Psoas muscle (tissue), 8 donors: ENCODE measurements at places on chromosomes 11 and 22. TPM values are rescaled to one million over a fixed set of nuclear protein-coding genes. Genes with fewer than 3 reads are reported as not detected.
A peak's percentile ranks its signal among the peaks of the same experiment; 100 is the strongest.

Gene EFCAB6
- total RNA-seq = 0.84 TPM

Gene SCO2
- total RNA-seq = not detected

Gene CFAP300
- not detected for total RNA-seq

Gene NXPE2
- total RNA-seq = 0.15 TPM

Gene LRRC32
- total RNA-seq = 16.6 TPM

Gene C11orf97
- not detected for total RNA-seq

Gene RBMXL2
- total RNA-seq = not detected

Gene PARVG
- 2.9 TPM for total RNA-seq

Gene CHEK1
- total RNA-seq = 0.44 TPM

Gene MRGPRE
- total RNA-seq = not detected

Gene LRRN4CL
- 4.8 TPM for total RNA-seq

Gene C22orf15
- total RNA-seq = 0.34 TPM

Gene APOL3
- 15.1 TPM for total RNA-seq

Gene PATE2
- not detected for total RNA-seq

Gene OR4C16
- total RNA-seq = not detected

DNA sequence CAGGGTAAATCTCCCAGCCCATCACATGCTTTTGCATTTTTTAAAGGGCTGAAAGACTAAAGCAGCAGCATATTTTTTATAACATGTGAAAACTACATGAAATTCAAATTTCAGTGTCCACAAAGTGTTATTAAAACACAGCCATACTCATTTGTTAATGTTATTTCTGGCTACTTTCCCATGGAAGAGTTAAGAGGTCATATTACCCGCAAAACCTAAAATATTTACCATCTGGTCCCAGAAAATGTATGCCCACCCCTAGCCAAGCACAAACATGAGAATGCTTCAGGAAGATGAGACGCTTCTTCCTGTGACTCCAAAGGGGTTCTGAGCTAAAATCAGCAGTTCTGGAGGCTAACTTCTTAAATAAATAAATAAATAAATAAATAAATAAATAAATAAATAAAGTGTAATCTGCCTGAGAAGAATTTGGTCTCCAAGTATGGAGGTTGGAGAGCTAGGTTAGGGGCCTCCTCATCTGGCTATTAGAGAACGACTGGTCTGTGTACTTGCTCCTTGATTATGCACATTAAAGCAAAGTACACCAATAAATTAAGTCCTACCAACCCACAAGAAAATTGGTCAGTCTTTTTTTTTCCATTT is 9.7 kb downstream of the IMMP1L start:
- H3K36me3 ChIP-seq = no peaks in the 10 kb centered on the region
- no peak for DNase-seq
- peaks cover 9% of the 10 kb centered on the region for H3K4me1 ChIP-seq
- no peak overlapping the region for H3K4me3 ChIP-seq
- H3K27me3 ChIP-seq = no peaks in the 10 kb centered on the region

DNA sequence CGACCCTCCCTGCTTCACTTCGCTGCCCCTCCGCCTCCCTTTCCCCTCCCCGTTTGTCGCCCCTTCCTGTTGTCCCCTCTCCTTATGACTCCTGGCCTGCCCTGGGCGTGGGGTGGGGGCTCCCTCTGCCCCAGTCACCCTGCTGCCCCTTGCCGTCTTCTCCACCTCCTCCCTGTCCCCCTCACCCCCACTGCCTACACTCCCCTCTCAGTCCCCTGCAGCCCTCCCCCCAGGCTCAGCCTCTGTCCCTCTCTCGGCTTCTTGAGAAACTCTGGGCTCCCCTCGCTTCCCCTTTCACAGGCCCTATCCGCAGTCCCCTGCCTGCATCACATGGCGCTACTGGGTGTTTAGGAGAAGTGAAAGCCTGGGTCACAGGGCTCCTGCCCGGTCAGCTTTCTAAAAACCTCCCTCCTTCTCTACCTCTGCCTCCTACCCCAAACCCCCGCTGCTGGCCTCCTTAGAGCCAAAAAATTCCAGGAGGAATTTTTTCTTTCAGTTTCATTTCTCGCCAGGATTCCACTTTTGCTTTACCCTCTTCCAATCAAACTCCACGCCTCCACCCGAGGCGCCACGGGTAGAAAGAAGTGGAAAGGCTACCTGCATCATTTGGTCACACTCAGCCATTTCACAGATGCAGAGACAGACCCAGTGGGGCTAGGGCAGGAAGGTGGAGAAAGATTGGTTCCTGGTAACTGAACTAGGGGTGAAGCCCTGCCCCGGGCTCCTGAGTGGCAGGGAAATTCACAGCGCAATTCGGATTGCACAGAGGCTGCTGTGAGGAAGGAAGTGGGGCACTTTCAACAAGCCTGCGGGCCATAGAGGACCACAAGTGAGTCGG is at the start of gene SLC15A3:
TSS of gene SLC15A3 (minus strand) at position 273 of the 838 bp plus-strand sequence. CDS start 625 bp downstream, outside the sequence.
- peak; percentile 82 for DNase-seq
- H3K27ac ChIP-seq = peak within 1 kb of the TSS; percentile 48
- H3K36me3 ChIP-seq = no peaks in the 10 kb centered on the region
- H3K27me3 ChIP-seq = no peaks in the 10 kb centered on the region

GRCh38 chr11:93209466-93209865 is 11.7 kb upstream of the SLC36A4 start:
- no peaks in the 10 kb centered on the region for H3K27me3 ChIP-seq
- H3K4me3 ChIP-seq = no peak overlapping the region
- H3K36me3 ChIP-seq = no peaks in the 10 kb centered on the region

- no peaks in the 10 kb centered on the region for H3K36me3 ChIP-seq
- no peaks in the 10 kb centered on the region for H3K27me3 ChIP-seq
- H3K4me3 ChIP-seq = no peak overlapping the region
- no peak overlapping the region for H3K27ac ChIP-seq
- H3K4me1 ChIP-seq = no peaks in the 10 kb centered on the region
- DNase-seq = no peak
Observed at GRCh38 chr22:49574205-49574880, 253.3 kb downstream of the BRD1 start.

GRCh38 chr11:64799623-64800302 is 3.3 kb downstream of the MAP4K2 start:
- no peaks in the 10 kb centered on the region for H3K27me3 ChIP-seq
- no peak overlapping the region for H3K4me3 ChIP-seq
- H3K36me3 ChIP-seq = peaks cover 25% of the 10 kb centered on the region
- no peak for DNase-seq
- H3K4me1 ChIP-seq = peaks cover 7% of the 10 kb centered on the region
- no peak overlapping the region for H3K27ac ChIP-seq

GRCh38 chr11:12100429-12100828 is 10.0 kb upstream of the MICAL2 start:
- peaks cover 4% of the 10 kb centered on the region for H3K27me3 ChIP-seq
- H3K27ac ChIP-seq = no peak overlapping the region
- H3K4me1 ChIP-seq = no peaks in the 10 kb centered on the region
- H3K4me3 ChIP-seq = no peak overlapping the region
- H3K36me3 ChIP-seq = no peaks in the 10 kb centered on the region
- DNase-seq = no peak

DNA sequence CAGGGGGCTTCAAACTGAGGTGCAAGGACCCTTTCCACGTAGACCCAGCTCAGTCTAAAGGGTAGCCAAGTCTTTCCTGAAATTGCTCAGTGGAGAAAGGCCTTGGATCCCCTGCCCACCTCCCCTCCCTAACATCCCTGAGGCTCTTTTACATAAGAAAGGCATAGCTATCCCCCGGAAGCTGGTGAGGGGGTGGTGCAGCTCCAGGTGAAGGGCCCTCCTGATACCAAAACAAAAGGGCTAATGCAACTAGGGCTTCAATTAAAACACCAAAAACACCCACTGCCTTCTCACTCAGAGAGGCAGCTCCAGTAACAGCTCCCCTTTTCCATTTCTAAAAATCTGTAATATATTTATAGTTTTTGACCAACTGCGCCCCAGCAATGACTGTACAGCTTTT is 5.8 kb downstream of the SHANK2 start:
- H3K27ac ChIP-seq = no peak overlapping the region
- no peak overlapping the region for H3K4me3 ChIP-seq
- DNase-seq = no peak
- H3K27me3 ChIP-seq = peaks cover 20% of the 10 kb centered on the region

- H3K27ac ChIP-seq = no peak overlapping the region
- H3K27me3 ChIP-seq = no peaks in the 10 kb centered on the region
- H3K36me3 ChIP-seq = no peaks in the 10 kb centered on the region
- H3K4me1 ChIP-seq = no peaks in the 10 kb centered on the region
- H3K4me3 ChIP-seq = no peak overlapping the region
Observed at GRCh38 chr11:82462608-82463242, 270.9 kb downstream of the FAM181B start.

- no peak for DNase-seq
- H3K27me3 ChIP-seq = peaks cover 2% of the 10 kb centered on the region
- H3K4me1 ChIP-seq = no peaks in the 10 kb centered on the region
- no peaks in the 10 kb centered on the region for H3K36me3 ChIP-seq
- H3K4me3 ChIP-seq = no peak overlapping the region
- no peak overlapping the region for H3K27ac ChIP-seq
Observed at GRCh38 chr11:120625565-120625964, 114.0 kb downstream of the GRIK4 start.

DNA sequence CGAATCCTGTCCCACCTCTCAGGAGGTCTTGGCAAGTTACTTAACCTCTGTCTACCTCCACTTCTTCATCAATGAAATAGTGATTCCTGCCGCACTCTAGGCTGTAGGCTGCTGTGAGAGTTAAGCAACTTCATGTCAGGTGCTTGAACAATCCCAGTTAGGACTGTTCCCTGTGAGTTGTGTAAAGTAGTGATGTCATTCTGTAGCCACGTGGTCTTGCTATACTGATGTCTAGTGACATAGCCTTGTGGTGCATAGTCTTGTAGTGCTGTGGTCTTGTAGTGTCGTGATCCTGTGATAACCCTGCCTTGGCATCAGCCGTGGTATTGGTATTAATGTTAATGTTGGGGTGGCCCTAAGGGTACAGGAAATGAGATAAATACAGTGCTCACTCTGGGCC is 30.3 kb upstream of the PRR5 start:
- DNase-seq = no peak
- no peak overlapping the region for H3K4me3 ChIP-seq
- H3K27ac ChIP-seq = no peak overlapping the region
- no peaks in the 10 kb centered on the region for H3K4me1 ChIP-seq
- no peaks in the 10 kb centered on the region for H3K36me3 ChIP-seq
- no peaks in the 10 kb centered on the region for H3K27me3 ChIP-seq

DNA sequence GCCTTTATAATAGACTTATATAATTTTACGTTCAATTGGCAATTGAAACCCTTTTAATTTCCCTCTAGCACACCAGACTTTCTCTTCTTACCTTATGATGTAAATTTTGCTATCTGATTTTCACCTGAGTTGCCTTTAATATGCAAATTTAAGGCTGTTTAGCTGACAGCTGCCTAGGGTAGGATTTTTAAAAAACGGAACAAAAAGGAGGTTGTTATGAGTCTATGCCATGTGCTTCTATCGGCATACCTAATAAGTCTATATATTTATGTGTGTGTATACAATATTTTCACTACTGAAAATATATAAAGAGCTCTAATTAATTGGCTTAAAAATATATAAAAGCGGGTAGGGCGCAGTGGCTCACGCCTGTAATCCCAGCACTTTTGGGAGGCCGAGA is 11.8 kb upstream of the SELENOH start:
- no peak overlapping the region for H3K4me3 ChIP-seq
- H3K27me3 ChIP-seq = no peaks in the 10 kb centered on the region
- no peak overlapping the region for H3K27ac ChIP-seq

- H3K36me3 ChIP-seq = no peaks in the 10 kb centered on the region
- no peak overlapping the region for H3K27ac ChIP-seq
- H3K4me3 ChIP-seq = no peak overlapping the region
- H3K4me1 ChIP-seq = no peaks in the 10 kb centered on the region
- no peak for DNase-seq
- H3K27me3 ChIP-seq = no peaks in the 10 kb centered on the region
Observed at GRCh38 chr11:77020734-77021133, 13.5 kb upstream of the B3GNT6 start.

- no peak overlapping the region for H3K4me3 ChIP-seq
- peak overlapping the region; percentile 54 for H3K27ac ChIP-seq
- no peaks in the 10 kb centered on the region for H3K27me3 ChIP-seq
- no peaks in the 10 kb centered on the region for H3K4me1 ChIP-seq
- peak; percentile 60 for DNase-seq
- no peaks in the 10 kb centered on the region for H3K36me3 ChIP-seq
Observed at GRCh38 chr11:11243590-11244469, 109.2 kb downstream of the CSNK2A3 start.
